ENCODE measurements at places on chromosomes 5 and 9.

- DNase-seq: peak; percentile 26
Measured at GRCh38 chr5:74640954-74641734, 616 bp upstream of the ENC1 start.

- no peak for DNase-seq
Measured at GRCh38 chr9:124395826-124396225, 19.4 kb downstream of the PSMB7 start.

GRCh38 chr5:178389796-178390195 is 157.2 kb upstream of the PHYKPL start:
- DNase-seq: no peak

DNA sequence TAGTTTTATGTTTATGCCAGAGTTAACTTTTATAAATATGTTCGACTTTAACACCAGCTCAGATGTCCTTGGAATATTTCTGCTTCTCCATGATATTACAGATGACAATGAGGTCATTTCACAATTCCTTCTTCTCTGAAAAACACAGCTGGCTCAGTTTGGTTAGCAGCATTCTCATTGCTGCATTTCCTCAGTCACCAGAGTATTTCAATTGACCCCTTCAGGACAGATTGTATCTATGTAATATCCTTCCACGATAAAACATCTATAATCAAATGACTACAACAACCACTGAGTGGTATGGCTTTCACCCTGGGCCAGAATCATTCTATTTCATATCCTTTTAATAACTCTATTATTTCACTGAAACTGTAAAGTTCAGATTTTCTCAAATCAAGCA is 148.7 kb downstream of the OXCT1 start:
- no peak for DNase-seq

DNA sequence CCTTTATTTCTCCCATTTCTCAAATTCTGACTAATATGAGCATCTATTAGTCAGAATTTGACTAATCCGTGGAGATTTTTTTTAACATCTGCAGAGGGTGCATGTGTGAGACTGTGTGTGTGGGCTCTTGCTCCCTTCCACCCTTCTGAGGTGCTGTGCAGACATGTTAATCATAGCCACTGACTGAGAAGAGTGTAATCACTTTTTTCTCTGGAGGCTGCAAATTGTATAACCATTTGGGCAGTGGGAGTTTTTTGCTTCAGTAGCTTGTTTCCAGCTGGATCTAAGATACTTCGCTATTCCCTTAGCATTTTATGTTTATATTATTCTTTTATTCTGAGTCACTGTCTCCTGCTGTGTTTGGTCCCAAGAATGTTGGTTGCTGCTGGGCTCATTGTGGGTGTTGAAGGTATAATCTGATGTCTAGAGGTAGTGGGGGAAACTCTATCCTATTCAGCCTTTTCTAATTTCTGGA is 66.2 kb downstream of the ARHGEF28 start:
- no peak for DNase-seq

DNA sequence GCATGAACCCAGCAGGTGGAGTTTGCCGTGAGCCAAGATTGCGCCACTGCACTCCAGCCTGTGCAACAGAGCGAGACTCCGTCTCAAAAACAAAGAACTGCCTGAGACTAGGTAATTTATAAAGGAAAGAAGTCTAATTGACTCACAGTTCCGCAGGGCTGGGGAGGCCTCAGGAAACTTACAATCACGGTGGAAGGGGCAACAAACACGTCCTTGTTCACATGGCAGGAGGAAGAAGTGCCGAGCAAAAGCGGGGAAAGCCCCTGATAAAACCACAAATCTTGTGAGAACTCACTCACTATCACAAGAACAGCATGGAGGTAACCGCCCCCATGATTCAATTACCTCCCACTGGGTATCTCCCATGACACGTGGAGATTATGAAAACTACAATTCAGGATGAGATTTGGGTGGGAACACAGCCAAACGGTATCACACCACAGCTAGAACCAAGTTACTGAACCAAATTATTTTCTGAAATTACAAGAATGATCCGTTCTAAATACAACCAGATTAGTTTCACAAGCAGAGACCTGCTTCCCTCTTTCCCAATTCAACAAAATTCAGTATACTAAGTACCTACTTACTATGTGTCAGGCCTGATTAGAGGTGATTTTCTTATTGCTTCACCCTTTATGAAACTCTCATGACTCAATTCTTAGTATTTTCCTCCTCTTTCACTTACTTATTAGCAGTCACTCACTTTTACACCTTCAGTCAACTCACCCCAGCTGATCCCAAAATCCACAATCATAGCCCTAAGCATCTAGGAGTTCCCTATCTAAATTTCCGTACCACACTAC is 8.4 kb downstream of the UBTD2 start:
- peak; percentile 47 for DNase-seq

GRCh38 chr5:27911216-27911615 is 872.8 kb upstream of the CDH9 start:
- DNase-seq: no peak

DNA sequence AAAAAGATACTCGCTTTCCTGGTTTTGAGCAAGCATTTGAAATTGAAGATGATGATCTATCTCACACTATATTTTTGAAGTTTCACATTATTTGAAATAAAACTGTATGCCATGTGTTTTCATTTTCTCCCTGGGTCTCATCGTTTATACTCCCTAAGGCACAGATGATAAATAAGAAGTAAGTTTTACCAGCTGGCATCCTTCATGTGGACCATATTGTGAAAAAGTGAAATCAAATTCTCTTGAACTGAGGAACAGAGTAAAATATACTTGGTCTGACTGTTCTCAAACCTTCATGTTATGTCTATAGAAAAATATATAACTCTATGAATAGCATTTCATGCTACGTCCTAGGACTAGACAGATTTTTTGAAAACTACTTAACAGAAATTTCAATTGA is 1600.9 kb upstream of the C9orf72 start:
- no peak for DNase-seq

- no peak for DNase-seq
Measured at GRCh38 chr5:125424402-125425141, 678.1 kb upstream of the ZNF608 start.

GRCh38 chr5:155128786-155129512 is 115.4 kb downstream of the KIF4B start:
- no peak for DNase-seq

- no peak for DNase-seq
Measured at GRCh38 chr5:136026636-136027035, 2.2 kb upstream of the TGFBI start.

DNA sequence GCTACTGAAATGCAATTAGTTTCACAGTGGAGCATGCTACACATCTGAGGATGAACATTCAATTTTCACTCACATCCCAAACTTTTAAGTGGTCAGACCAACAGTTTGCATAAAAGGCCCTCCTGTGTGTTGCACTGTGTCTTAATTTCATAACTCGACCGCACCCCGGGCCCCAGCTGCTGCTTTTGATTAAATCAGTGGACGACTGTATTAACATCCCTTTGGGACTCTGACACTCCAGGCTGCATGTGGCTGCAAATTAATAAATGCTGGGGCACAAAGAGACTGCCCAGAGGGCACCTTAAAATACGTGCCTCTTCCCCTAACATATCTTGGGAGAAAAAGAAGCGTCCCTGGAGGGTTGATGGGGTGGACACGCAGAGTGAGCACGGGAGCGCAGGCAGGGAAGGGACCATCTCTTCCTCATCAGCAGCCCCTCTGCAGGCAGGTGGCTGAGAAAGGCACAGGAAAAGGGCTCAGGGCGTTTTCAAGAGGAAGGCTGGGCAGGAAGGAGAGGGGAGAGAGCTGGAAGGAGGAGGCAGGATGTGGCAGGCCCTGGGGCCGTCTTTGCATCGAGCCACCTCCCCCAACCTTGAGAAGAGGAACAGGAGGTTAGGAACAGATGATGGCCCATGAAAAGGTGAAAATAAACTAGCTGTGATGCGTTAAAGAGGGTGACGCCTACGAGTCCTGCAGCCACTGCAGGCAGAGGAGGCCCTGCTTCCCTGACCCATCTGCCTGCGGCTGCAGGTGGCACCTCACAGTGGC is 18.6 kb downstream of the MED10 start:
- DNase-seq: no peak

- DNase-seq: no peak
Measured at GRCh38 chr9:86924206-86924605, 23.1 kb downstream of the GAS1 start.

- no peak for DNase-seq
Measured at GRCh38 chr9:123960965-123961364, 31.0 kb upstream of the DENND1A start.

DNA sequence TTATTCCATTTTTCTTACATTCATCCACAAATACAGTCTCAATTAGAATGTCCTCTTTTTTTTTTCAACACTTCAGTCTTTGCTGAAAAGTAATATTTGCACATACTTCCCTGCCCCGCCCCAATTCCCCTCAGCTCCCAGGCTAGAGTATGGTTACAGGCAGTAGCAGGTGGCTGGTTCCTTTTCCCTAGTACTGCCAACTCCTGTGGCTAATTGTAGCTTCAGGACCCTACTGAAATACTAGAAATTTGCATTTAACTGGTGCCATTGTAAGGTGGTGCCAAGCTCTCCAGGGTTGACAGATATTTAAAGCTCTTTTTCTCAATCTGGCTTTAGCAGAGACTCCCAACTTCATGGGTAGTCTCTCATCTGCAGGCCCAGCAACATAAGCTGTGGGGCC is 80.3 kb downstream of the FAM81B start:
- DNase-seq: no peak

DNA sequence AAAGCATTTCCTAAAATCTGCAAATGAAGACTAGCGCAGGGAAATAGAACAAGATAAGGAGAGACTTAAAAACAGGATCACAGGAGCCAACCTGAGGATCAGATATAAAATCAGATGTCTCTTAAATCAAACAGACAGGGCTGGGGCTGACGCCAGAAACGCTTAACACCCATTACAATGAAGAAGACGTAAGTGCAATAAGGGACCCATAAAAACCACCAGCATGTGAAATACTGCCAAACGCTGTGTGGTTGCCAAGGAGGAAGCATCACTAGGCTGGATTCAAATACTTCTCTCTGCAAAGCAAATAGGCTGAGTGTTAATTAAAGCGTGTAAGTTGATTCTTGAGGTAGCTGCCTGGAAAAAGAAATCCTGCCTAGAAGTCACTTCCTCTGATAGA is 74.4 kb upstream of the ATP10B start:
- no peak for DNase-seq

- no peak for DNase-seq
Measured at GRCh38 chr9:107906074-107906473, 416.5 kb upstream of the KLF4 start.

GRCh38 chr9:105269593-105269992 is 25.1 kb downstream of the SLC44A1 start:
- DNase-seq: no peak

DNA sequence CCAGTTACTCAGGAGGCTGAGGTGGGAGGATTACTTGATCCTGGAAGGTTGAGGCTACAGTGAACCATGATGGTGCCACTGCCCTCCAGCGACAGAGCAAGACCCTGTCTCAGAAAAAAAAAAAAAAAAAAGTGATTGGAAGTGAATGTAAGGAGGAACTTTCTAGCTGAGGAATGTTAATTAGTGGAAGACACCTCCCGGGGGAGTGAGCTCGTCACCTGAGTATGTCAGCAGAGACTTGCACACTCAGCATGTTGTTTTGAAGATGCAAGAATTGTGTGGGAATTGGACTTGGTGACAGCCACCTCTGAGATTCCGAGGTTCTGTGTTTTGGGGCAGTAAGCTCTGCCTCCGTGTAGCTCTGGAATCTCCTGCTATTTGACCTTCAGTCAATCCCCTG is 3.6 kb downstream of the SYNPO start:
- no peak for DNase-seq

GRCh38 chr9:33489066-33489465 is 15.3 kb upstream of the NOL6 start:
- DNase-seq: no peak

DNA sequence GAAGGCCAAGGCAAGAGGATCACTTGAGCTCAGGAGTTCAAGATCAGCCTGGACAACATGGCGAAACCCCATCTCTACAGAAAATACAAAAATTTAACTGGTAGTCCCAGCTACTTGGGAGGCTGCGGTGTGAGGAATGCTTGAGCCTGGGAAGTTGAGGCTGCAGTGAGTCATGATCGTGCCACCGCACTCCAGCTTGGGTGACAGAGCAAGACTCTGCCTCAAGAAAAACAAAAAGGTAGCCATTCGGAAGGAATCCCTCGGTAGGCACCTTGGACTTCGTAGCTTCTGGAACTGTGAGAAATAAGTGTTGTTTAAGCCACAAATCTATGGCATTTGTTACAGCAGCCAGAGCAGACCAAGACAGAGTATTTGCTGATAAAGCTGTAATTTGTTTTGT is 174.2 kb downstream of the DCP2 start:
- no peak for DNase-seq

GRCh38 chr9:14693251-14693861 is at the start of gene ZDHHC21:
Gene ZDHHC21, minus strand, starts transcription at chr9:14693432. Its CDS starts 19,092 bp downstream, at chr9:14674340.
- peak; percentile 59 for DNase-seq

- no peak for DNase-seq
Measured at GRCh38 chr9:115944166-115944948, 209.2 kb upstream of the PAPPA start.

GRCh38 chr5:27682600-27682999 is 644.2 kb upstream of the CDH9 start:
- no peak for DNase-seq

DNA sequence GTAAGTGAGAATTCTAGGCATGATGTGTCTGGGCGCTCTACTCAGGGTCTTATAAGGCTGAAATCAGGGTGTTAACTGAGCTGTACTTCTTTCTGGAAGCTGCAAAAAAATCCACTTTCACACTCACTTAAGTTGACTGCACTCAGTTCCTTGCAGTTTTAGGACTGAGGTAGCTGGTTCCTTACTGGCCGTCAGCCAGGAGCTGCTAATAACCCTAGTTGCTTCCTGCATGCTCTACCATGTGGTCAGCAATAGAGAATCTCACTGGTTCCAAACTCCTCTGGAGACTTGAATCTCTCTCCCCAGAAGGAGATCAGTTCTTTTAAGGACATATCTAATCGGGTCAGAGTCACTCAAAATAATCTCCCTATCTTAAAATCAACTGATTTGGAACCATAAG is 911.2 kb downstream of the EFNA5 start:
- DNase-seq: no peak

DNA sequence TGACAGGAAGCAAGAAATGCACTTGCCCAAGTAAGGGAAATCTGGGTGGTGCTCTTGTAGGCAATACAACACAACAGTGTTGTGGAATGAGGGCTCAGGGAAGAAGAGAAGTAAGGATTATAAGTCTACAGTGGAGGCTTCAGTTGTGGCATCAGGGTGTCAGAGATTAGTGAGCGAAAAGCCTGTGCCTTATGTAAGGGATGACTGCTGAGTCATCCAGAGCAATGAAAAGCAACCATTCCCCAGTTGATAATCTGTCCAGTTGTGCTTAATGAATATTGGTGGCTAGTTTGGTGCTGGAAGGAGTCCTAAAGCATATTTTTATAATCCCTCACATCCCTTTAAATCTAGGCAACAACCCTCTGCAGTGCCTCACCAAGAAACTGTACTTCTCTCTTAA is 42.0 kb downstream of the FBXO38 start:
- no peak for DNase-seq
